Putamen (tissue), 1 donor: ENCODE measurements at places on chromosomes 5 and 9.

- DNase-seq, result no peak
Observed at GRCh38 chr5:65820373-65820772, 98.4 kb downstream of the NLN start.

- DNase-seq, result no peak
Observed at GRCh38 chr5:59843511-59844213, 49.9 kb downstream of the PDE4D start.

DNA sequence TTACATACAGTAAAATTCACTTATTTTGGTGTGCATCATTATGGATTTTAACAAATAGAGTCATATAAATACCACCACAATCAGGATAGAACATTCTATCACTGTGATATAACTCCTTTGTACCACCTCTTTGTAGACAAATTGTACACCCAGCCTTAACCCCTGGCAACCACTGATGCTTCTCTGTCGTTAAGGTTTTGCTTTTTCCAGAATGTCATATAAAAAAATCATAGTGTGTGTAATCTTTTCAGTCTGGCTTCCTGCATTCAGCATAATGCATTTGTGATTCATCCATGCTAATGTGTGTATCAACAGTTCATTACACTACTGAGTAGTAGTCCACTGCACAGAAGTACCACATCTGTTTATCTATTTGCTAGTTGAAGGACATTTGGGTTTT, 81.2 kb downstream of the ARSB start:
- DNase-seq, result no peak

- no peak for DNase-seq
Observed at GRCh38 chr9:15246708-15247107, 60.3 kb downstream of the TTC39B start.

DNA sequence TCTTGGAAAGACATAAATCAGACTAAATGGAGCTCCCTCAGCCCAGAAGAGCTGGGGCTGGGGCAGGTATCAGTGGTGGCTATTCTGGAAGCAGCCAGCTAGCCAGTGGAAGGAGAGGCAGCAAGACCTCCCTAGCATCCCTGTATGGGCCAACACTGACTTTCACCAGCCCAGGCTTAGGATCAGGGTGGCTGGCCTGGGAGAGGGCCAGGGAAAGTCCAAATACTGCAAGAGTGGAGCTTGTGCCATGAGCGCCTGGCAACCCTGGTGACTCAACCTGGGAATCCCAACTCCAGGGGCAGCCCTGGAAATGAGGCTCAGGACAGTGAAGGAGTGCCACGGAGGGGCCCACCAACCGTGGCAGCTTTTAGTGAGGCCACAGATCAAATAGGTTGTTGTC, 7.6 kb upstream of the IRF1 start:
- DNase-seq, result no peak

- DNase-seq, result no peak
Observed at GRCh38 chr5:31769530-31769929, 130.6 kb downstream of the PDZD2 start.

- DNase-seq, result no peak
Observed at GRCh38 chr9:98503867-98504266, 204.9 kb downstream of the GABBR2 start.

- DNase-seq, result no peak
Observed at GRCh38 chr5:142654578-142655058, 31.3 kb downstream of the FGF1 start.

DNA sequence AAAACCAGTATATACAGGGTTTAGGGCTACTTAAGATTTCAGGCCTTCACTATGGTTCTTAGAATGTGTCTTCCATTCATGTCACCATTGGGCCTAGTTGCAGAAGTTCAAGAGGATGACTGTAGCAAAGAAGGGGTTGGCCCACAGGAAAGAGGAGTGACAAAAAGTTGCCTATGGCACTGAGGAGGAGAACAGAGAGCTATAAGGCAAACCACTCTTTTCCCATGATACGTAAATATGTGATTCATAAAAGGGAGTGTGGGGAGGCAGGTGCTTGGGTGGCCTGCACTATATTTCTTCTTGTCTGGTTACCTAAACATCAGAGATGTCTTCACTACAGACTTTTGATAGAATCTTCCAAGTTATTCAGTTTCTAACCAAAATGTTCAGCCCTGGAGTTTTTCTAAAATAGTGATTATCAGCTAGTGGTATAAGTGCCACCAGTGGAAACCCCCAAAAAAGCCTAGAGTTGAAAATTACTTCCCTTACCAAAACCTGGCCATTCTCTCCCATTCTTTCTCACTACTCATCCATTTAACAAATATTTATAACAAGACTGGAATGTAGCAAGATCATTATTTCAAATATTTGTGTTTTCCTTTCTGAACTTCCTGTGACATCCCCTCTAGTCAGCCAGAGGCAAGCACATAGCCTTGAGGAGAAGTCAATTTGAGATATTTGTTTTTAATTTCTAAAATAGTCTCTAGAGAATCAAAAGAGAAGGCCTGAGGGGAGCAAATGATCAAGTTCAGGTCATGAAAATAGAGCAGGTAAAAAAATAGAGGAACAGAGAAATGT, 367.4 kb downstream of the EFNA5 start:
- no peak for DNase-seq

DNA sequence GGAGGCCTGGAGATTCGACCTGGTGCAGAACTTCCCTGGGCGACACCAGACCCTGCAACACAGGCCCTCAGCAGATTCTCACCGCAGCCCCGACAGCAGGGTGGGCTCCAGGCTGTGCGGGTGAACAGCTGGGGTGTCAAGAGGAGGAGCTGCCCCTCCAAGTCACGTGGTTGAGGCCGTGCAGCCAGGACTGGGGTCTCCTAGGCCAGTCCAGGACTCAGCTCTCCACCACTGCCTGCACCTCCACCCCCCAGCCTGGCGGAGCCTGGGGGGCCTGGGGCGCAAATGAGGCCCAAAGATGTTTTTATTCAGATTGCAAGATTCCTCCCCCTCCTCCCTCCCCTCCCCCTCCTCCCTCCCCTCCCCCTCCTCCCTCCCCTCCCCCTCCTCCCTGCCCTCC, 9.2 kb upstream of the AGPAT2 start:
- no peak for DNase-seq

DNA sequence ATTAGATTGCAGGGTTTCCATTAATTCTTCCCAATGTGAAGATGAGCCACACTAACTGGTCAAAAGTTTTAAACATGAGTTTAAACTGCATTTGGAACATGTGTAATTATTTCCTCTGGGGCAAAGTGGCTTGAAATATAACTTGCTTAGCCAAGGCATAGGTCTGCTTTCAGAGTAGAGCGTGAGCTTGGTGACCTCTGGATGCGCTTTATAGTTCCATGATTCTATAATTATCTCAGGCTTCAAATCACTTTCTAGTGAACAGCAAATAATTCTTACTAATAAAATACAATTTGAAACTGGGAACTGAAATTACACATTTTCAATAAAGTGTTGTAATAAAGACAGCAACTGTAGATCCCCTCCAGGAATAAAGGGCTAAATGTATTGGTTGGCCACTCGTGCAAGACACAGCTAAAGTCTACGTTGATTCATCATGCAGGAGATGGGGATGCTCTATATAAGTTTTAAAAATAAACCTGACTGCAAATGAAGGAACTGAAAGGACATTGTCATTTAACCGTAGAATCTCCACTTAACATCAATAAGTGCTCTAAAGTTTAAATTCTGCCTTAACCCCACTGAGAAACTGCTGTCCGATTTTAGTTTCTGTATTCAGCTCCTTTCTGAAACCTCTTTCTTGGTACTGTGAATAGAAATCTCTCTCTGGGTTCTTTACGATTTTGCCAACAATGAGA, 460.0 kb downstream of the PSAT1 start:
- no peak for DNase-seq

- no peak for DNase-seq
Observed at GRCh38 chr9:34556949-34557348, 32.6 kb downstream of the CNTFR start.

GRCh38 chr5:181235323-181235688, 8.4 kb downstream of the RACK1 start:
- no peak for DNase-seq

DNA sequence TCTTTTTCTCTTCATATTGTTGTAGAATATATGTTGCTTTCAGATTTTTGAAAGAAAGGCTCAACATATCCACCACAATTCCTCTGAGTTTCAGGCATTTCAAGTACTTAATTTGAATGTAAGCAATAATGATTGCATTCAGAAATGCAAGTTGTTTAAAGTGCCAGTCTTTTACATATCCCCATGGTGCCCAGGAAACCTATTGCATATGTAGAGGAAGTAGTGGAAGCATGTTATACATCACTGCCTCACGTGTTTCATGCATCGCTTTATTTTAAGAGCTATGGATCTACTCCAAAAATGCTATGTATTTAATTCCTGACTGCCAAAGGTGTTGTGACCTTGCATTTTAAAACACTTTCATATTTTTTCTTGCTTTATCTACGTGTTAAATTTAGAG, 28.1 kb downstream of the CPEB4 start:
- DNase-seq, result no peak

- DNase-seq, result no peak
Observed at GRCh38 chr9:80964914-80965313, 724.4 kb downstream of the TLE1 start.

- DNase-seq, result no peak
Observed at GRCh38 chr5:151155775-151156506, 1.6 kb downstream of the ANXA6 start.

- no peak for DNase-seq
Observed at GRCh38 chr5:108515517-108516105, 133.7 kb upstream of the FBXL17 start.

DNA sequence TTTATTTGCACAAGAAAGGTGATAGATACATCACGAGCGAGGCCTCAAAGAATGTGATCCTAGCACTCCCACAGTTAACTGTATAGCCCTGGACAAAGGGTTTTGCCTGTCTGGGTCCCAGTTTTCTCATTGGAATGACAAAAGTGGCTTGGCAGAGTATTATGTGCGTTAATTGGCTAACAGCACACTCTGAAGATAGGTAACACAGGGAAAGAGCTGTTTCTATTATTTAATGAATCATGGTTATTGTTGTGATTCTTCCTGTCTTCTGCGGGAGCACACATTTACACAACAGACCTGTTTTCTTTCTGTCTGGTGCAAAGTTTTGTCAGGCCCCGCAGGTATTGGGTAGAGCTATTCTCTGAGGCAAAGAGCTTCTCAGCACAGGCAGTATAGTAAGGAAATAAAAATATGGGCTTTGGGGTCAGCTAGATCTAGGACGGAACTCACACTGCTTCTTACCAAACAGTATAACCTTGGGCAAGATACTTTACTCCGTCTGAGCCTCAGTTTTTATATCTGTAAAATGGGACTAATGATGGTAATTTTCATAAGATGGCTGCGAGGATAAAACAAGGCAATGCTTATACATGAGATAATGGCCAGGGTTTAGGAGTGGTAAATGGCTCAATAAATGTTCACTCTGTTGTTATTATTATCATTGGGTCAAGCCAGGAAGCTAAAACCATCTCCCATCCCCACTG, 78.9 kb downstream of the PLAC8L1 start:
- no peak for DNase-seq

DNA sequence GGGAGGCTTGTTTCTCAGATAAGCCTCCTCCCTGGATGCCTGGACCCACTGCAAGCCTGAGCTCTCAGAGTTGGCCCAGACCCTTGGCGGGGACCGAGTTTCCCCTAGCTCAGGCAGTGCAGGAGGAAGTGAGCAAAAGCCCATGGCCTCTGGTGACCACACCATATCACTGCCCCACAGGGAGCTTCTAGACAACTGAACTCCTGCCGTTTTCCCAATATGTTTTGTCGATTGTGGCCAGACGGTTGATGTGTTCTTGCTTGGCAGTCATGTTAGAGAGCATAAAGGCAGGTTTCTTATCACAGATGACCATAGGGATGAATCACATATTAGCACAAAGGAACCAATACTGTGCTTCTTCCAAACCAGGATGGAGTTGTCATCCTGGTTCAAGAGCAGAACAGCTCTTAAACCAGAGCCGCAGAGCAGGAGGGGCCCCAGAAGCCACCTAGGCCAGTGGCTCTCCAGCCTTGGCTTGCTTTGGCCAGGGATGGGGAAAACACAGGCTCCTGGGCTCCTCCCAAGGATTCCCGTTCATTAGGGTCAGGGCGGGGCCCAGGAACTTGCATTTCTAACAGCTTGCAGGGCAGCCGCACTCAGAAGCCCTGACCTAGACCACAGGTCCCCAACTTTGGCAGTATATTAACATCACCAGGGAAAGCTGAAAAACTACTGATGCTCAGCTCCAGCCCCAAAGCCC, 113.1 kb upstream of the TBC1D2 start:
- DNase-seq, result no peak

DNA sequence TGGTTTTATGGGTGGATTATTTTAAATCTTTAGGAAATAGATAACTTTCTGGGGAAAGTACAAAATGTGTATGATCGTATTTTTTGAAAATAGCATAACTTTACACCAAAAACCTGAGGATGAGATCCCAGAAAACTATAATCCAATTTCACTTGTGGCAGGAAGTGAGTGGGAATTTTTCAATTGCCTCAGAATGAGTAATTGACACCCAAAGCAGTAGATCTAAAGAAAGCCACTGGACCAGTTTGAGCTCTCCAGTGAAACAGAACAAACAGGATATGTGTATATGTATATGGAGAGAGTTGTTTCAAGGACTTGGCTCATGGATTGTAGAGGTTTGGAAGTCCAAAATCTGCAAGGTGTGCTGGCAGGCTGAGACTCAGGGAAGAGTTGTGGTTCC, 109.2 kb upstream of the SHB start:
- DNase-seq, result no peak

GRCh38 chr9:6426117-6426516, 13.1 kb downstream of the UHRF2 start:
- DNase-seq, result no peak

DNA sequence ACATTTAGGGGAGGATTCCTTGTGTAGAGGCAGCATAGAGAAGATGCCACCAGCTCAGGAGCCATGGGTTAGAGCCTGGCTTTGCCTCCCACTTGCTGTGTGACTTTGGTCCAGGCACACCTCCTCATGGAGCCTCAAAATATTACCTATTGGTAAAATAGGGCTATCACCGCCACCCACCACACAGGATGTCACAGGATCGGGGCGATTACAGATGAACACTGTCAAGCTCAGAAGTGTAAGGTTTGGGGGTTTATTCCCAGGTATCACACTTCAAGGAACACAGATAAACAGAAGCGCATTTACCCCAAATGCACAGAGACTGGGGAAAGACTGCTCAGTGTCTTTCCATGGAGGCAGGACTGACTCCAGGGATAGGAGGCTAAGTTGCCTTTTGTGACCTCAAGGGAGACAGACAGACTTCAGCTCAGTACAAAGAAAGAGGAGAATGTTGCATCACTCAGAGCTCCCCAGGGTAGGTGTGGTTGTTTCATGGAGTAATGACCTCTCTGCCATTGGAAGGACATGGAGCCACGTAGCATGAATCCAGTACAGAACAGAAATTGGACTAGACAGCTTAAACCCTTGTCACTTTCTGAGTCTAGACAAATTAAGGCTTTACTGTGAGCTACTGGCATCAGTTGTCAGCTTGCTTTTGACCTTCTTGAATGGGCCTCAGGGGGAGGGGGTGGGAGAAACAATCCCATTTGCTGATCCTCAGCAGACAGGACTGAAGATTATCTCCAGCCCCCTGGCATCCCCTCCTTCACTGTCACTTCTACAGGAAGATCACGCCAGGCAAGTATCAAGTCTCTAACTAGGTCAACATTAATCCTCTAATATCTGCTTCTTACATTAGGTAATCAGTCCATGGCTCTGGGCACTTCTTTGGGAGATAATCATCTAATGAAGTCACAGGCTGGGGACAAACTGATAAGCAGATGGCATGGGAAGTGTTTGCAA, 6.5 kb downstream of the TRAF1 start:
- DNase-seq, result no peak
